Cortex of kidney (tissue), 1 donor: ENCODE measurements at places on chromosomes 3 and 15.

GRCh38 chr3:150921209-150921608, 16.0 kb upstream of the MINDY4B start:
- no peak for DNase-seq

DNA sequence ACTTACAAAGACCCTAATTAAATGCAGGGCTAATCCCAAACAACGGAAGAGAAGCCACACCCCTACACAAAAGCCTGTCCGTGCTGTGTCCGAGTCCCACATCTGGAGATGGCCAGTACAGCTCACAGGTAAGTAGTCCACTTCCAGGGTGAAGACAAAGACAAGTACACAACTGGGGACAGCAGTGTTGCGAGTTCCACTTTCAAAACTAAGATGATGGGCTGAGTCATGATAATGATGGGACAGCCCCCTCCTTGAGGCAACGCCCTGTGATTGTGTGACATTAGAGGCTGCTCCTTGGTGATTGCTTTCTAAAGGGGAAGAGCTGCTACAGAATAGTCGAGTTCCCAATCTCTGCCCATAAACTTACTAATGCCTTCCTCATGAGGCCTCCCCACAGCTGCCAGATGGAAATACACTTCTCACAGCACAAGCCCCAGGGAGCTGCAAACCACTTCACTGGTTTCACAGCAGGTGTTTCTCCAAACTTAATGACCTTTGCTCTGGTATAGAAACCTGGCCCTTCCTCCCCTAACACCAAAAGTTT, 27.6 kb downstream of the RFT1 start:
- no peak for DNase-seq

DNA sequence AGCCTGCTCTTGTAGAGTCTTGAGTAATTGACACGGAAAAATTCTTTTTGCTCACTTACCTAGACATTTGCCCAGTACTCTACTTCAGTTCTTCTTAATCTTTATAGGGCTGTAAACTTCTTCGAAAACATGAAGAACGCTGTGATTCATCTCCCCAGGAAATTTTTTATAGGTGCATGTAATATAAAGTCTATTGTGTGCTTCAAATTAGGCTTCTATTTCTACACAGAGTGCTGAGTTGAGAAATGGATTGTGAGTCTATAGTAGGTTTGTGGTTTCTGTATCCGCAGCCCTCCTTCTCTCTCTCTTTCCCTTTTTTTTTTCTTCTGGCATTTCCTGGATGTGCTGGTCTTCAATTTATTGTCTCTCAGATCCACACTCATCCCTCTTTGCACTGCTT, 183.3 kb upstream of the DCBLD2 start:
- DNase-seq: no peak

GRCh38 chr3:177948716-177949425, 587.4 kb upstream of the KCNMB2 start:
- DNase-seq: no peak

DNA sequence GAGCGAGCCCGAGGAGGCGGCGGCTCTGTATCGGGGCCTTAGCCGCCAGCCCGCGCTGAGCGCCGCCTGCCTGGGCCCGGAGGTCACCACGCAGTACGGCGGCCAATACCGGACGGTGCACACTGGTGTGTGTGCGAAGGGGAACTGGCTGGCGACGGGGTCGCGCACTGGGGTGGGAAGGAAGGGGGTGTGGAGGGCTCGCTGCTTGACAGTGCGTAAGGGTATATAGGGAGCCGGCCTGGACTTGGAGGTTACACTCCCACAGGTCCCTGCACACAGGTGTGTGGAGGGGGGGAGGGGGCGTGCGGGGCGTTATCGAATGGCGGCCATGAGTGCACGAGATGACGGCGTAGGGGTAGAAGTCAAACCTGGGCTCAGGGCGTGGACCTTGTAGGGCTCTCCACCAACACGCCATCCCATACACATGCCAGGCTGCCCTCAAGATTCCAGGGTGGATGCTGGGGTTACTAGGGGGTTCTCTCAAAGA, 389 bp downstream of the APEH start:
- no peak for DNase-seq

- no peak for DNase-seq
Measured at GRCh38 chr3:27677565-27677964, 44.6 kb downstream of the EOMES start.

GRCh38 chr15:63045465-63045840, 2.9 kb downstream of the TPM1 start:
- DNase-seq: no peak

DNA sequence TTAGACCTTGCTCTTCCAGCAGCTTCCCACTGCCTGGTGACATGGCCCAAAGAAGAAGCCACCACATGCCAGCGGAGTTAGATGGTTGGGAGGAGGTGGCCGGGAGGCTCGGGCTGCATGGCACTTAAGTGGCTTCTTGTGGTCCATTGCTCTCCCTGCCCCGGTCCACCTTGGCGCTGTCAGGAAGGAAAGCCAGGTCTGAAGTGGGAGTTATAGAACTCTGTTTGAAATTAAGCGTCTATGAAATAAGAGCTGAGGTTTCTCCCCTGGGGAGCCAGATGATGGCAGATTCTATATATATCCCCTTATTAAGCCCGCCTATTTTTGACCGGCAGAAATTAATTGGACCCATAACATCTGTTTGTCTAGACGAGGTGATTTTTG, 61.2 kb downstream of the ITGA11 start:
- DNase-seq: no peak

GRCh38 chr15:73341886-73342600, 26.7 kb downstream of the HCN4 start:
- DNase-seq: no peak

DNA sequence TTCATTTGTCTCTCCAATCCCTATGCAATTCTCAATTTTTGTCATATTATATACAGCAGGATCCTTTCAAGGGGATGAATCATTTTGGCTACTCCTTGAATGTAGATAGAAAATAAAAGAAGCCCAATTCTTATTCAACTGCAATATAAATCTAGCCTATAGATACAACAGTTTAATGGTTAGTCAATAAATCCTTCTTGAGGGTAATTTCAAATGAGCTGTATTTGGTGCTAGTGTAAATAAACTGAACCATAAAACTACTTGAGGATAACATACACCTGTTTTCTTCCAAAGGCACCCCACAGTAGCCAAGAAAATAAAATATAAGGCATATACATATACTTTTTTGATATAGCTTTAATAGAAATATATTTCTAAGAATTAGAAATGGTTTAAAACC, 830.3 kb downstream of the ROBO1 start:
- no peak for DNase-seq

DNA sequence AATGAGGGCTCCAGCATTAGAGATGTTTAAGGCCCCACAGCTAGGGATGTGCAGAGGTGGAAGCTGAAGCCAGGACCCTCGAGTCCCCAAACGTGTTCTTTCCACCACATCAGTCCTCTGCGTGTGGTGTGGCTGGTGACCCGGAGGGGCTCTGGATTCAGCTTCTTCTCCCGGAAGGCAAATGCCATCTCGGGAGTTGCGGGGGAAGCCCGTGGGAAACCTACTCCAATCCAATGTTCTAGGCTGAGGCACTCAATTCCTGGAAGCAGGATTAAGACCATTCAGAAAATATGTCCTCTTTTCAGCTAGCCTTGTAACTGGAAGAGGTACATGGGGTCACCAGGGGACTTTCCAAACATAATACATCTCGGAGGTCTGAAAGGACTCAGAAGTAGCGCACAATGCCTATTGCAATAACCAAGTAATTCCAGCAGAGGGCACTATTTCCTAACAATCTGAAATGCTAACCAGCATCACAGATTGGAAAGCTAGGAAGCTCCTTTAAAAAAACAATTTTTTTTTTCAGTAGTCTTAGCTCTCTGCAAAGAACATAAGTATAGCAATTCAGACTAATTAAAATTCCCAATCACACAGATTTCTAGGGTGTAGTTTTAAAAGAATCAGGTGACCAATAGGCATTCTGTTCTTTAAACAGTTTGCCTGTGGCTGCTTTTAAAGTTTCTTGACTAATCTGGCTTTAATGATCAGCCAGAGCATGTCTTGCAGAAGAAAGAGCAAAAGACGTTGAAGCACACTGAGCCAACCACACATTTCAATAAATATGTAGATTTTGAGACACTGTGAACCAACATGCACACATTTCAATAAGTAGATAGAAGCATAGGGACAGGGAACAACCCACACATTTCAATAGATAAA, 36.1 kb downstream of the BNC1 start:
- DNase-seq: no peak

DNA sequence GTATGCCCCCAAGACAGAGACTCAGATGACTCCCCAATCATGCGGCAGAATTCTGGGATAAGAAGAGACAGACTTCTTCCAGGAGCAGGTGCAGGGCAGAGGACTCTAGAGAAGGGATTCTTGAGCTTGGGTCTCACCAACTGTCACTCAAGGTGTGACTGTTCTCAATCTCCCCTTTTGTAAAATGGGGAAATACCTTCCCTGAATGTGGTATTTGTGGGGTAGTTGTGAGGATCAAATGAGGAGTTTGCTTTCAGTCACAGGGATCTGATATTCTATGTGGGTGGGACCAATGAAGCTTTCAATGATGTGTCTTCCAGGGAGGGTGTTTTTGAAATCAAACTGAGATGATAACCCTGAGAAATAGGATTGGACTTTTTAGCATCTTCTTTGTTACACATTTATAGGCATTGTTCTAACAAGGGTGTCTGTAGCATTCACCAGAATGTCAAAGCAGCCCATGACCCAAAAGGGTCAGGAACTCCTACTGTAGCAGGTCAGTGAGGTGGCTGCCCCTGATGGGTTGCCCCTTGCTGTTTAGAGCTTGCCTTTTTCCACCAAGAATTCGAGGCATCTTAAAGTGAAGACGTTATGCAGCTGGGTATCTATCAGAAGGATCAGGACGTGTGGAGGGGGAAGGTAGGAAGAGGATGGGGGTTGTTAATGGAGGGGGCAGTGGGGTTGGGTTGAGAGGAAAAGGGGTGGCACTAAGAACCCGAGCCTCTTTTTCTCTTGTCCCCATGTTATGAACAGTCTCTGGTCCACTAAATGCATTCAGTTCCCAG, 28.8 kb downstream of the UMPS start:
- DNase-seq: no peak

- DNase-seq: no peak
Measured at GRCh38 chr15:27495963-27496459, 525.0 kb downstream of the GABRG3 start.

DNA sequence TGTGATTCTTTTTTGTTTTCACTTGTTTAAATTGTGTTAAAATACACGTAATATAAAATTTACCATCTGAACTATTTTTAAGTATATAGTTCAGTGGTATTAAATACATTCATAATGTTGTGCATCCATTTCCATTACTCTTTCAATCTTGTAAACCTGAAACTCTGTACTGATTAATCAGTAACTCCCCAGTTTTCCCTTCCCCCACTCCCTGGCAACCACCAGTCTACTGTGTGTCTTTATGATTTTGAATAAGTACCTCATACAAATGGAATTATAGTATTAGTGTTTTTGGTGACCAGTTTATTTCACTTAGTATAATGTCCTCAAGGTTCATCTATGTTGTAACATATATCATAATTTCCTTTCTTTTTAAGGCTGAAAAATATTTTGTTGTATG, 59.3 kb downstream of the GLCE start:
- DNase-seq: no peak

DNA sequence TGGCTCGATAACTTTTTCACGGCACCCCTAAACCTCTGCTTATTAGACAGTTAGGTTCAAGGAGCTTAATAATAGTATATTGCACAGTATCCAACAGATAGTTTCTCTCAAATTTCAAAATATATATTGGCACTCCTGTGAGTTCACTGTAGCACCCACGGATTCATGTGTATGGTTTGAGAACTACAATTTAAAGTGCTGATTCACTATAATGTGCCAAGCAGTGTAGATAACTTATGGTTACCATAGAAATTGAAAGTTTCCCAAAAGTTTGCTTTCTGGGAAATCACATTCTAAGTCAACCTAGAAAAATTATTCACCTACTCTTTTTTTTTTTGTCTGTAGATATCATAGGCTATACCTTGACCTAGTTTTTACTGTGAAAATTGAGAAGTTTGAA, 86.6 kb downstream of the GAP43 start:
- DNase-seq: no peak

DNA sequence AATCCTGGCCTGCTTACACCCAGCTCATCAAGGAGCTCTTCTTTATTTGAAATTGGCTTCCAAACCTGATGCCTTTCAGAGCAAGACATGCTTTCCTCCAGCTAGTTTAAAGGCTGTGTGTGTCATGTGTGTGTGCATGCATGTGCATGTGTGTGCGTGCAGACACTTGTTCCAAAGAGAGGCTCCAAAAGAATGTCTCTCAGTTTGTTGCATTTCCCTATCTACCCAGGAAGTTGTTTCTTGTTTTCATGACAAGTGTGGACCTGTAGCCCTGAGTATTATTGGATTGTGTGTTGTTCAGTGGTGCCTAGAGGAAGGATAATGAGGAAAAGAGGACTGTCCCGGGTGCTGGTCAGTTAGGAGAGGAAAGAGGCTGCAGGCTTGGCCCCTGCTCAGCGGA, 240.0 kb downstream of the THSD4 start:
- DNase-seq: no peak

DNA sequence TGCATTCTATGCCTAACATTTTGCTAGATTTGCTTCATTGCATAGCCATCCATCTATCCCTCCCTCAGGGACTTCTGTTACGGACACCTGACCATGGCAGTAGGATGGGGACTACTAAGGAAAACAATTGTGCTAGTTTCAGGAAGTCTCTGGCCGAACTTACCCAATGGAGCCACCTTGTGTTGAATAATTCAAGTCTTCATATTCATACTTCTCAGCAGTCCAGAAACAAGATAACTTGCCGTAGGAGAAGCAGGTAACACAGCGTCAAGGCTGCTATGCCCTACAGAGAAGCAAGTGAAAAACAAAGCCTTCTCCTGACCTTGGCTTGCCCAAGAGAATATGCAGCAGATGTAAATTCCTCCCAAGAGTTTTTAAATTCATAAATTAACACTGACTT, 685.3 kb downstream of the GRM7 start:
- no peak for DNase-seq

DNA sequence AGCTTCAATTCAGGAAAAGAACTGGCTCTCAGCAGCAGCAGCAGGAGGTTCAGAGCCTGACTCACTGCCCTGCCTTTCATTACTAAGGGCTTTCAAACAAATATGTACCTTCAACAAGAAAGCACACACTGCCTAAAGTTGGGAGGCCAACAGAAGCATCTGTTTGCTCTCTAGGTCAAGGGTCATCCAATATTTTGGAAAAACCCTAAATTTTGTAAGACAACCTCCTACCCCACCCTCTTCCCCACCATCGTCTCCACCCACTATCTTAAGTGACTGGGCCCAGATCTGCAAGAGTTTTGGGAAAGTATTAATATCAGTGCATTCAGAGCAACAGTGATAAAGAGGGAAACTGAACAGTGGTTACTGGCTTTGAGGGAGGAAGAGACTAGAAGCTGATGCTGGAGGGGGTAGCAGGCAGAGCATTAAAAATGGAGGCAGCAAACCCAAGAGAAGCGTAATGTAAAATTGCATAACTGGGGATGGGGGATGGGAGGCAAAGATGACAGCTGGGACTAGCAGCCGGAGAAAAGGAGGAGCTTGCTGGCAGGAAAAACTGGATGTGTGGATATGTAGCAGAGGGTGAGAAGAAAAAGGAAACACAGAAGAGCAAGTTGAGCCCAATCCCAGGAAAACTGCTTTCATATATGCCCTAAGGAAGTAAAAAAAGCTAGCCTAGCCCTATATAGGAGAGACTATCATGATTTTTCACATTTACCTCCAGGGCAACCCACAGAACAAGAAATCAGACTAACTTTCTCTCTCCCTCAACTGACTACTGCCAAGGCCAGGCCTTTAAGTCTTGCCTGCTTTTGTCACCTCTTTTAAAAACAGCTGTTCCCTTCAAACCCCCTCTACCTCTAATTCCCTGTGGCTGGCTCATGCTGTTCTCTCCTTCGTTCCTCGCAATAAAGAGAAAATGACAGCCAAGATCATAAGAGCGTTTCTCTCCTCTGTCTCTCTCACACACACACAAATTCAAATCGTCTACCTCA, 31.4 kb downstream of the NPTN start:
- DNase-seq: no peak

- no peak for DNase-seq
Measured at GRCh38 chr3:13214847-13215472, 141.7 kb upstream of the IQSEC1 start.
